ENCODE measurements at places on chromosomes 4 and X.

GRCh38 chrX:74344280-74344622 lies 40.3 kb downstream of the ZCCHC13 start:
- DNase-seq = no peak

DNA sequence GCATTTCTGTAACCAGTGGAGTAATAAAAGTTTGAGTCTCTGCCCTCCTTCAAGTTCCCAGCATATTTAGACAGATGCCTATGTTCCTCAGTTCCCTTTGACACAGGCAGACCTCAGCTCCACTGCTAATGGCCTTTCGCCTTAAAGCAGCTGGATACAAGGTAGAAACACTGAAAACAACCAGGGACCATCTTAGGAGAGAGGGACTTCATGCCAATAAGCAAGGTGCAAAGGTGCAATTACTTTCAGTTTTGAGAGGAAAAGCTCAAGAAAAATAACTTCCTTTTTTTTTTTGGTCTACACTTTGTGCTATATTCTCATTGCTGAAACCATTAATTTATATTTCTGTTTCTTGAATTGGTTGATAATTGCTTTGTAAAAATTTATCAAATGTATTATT lies 781.9 kb upstream of the GALNTL6 start:
- DNase-seq = no peak

DNA sequence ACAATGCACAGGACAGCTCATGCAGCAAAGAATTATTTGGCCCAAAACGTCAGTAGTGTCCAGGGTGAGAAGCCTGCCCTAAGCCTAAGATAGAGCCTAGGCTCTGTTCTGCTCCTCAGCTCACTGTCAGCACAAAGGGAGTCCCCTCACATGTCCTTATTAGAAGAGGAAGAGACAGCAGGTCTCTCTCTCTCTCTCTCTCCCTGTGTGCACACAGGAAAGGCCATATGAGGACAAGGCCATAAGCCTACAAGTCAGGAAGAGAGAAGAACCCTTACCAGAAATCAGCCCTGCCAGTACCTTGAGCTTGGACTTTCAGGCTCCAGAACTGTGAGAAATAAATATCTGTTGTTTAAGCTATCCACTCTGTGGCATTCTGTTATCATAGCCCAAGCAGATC lies 20.4 kb downstream of the FAM184B start:
- no peak for DNase-seq

- DNase-seq = no peak
Measured at GRCh38 chr4:84568496-84568895, 14.4 kb upstream of the CDS1 start.

GRCh38 chr4:90357117-90357710 lies 230.0 kb downstream of the CCSER1 start:
- peak; percentile 1 for DNase-seq
